ENCODE measurements at places on chromosomes 1 and 21.
A peak's percentile ranks its signal among the peaks of the same experiment; 100 is the strongest.

- no peak for DNase-seq
These were observed 95.0 kb downstream of the EPHB2 start for GRCh38 chr1:22805672-22806038.

- DNase-seq, result no peak
These were observed 114.5 kb upstream of the C1orf21 start for GRCh38 chr1:184272175-184272866.

DNA sequence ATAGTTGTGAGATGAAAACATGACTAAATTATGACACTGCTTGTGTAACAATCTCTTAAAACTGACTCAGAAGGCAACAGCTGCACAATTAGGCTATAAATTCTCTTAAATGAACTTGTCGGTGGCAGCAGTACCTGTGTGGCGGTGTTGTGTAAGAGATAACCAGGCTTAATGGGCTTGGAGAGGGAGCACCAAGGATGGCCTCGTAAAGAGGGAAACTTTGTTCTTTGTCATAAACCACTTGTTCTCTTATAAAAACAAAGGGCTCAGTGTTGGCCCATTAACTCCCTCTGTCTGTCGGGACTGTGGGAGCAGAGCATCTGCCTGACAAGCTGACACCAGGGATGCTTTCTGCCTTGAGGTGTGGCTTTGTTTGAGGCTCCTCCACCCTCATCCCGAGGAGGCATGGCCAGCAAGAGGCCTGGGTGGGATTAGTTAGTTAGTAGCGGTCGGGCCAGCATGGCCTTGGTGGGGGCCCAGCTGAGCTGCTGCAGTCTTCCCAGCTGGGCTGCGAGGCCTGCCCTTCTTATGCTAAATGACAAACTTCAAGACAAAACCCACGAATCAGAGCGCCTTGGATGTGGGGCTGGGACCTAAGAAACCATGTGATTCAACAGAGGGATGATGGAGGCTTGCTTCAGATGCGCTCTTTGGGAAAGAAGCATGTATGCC, 171.4 kb downstream of the CAMTA1 start:
- DNase-seq, result no peak

DNA sequence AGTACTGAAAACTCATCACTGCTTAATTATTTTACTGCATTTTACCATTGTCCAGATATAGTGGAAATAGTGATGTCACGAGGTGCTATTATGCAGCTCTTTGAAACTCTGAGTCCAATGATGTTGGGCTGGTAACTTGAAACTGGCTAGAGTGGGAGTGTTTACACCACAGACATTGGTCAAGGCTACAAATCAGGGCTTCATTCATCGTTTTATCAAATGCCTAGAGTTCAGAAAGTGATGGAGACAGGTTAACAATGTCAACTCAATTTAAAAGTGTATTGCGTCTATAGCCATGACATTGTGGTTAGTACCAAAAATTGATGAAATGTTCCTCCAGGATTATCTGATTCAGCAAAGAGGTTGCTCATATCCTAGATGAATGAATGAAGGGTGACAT, 12.7 kb downstream of the PADI1 start:
- DNase-seq, result no peak

- no peak for DNase-seq
These were observed 11.2 kb upstream of the CAPN2 start for GRCh38 chr1:223700942-223701637.

DNA sequence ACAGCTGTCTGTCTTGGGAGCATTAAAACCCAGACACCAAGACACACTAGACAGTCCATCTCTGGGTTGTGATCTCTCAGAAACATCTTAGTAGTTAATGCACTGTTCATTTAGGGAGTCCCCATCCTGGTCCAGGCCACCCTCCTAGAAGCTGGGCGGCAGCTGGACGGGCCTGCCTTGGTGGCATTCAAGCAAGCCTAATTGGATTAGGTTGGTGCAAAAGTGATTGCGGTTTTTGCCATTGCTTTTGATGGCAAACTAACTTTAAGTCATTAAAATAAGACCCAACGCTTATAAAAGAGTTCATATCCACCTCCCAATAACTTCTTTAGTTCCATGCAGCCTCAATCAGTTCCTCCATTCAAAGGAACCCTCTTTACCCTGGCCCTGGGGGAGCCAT, 21.7 kb downstream of the ATP5PO start:
- no peak for DNase-seq

DNA sequence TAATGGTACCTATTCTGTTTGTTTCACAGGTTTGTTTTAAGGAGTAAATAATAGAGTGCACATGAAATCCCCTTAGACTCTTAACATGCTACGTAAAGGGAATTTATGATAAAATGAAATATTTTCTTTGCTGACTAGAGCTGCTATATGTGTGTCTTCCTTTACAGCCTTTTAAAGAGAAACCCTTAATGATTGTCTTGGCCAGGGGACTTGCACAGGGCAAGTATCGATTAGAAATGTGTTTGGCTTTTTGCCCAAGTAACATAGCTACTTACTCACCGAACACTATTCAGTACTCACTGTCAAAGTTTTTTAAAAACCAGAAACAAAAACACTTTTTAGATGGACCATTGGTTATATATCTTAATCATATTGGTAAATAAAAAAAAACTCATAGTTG, 71.3 kb upstream of the KIAA1614 start:
- no peak for DNase-seq

GRCh38 chr1:119544165-119544762, 37.3 kb downstream of the HSD3B1 start:
- DNase-seq, result no peak

- DNase-seq, result no peak
These were observed 8.0 kb downstream of the HUNK start for GRCh38 chr21:31880816-31881215.

DNA sequence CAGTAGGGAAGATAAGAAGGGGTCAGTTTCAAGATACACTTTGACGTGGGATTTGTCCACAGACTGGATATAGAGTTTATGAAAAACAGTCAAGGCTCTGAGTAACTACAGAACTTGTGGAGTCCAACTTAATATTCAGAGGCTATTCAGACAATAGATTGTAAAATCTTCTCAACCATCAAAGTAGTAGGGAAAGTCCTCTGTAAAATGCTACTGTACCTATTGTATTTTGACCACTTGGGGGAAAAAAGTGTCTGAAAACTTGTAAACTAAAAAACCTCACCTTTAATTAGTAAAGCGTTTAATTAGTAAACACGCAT, 10.5 kb downstream of the PTP4A2 start:
- no peak for DNase-seq

DNA sequence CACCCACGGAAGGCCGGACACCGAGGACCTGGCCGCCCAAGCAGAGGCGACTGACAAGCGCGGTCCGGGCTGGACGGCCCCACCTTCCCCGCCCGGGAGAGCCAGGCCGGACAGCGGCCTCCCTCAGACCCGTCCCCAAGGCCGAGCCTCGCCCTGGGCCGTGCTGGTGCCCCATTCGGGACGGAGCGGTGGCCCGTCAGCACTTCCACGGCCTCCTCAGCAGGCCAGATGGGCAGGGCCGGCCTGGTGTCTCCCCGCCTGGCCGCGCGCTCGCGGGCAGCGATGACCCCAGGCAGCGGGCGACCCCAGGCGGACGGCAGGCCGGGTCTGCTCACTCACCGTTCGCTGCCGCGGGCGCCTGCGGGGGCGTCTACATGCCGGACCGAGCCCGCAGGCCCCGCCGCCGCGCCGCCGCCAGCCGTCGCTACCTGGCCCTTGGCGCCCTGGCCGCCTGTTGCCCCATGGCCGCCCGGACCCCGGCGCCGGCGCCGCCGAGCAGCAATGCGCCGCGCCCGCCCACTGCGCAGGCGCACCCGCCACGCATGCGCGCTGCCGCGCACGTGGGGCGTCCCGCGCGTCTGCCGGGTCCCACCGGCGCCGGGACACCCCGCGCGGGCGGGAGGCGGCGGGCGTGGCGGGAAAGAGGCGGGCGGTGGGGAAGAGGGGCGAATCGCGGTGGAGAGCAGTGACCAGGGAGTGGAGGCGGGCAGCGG, at the start of gene NADK:
Gene NADK, minus strand, starts transcription at position 521 of the 713 bp plus-strand sequence. CDS start 13,064 bp downstream, outside the sequence.
- peak; percentile 78 for DNase-seq

GRCh38 chr1:152783095-152783494, 3.0 kb upstream of the LCE1E start:
- no peak for DNase-seq
